Left lung (tissue), 14 donors: ENCODE measurements at places on chromosomes 3 and 15. TPM values are rescaled to one million over a fixed set of nuclear protein-coding genes. Genes with fewer than 3 reads are reported as not detected.

Gene FSIP1
- total RNA-seq: 0.81 TPM

Gene GOLGA8J
- total RNA-seq: 0.26 TPM

DNA sequence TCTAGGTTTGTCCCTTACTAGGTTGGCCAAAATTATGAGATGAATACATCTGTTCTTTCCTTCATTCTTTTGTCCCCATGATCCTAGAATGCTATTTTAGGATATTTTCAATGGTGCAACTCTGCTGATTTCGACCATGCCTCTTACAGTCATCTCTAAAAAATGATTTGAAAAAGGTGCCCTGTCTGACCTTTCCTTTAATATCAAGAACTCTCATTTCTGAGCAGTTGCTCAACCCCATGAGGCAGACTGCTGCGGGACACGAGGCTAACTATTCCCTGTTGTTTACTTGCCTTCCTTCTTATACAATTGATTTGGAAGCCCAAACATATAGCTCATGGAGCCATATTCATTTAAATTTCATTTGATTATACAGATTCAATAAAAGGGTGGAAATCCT, 14.6 kb downstream of the PLSCR2 start:
- DNase-seq: no peak

Gene DNAH12
- 0.61 TPM for total RNA-seq

DNA sequence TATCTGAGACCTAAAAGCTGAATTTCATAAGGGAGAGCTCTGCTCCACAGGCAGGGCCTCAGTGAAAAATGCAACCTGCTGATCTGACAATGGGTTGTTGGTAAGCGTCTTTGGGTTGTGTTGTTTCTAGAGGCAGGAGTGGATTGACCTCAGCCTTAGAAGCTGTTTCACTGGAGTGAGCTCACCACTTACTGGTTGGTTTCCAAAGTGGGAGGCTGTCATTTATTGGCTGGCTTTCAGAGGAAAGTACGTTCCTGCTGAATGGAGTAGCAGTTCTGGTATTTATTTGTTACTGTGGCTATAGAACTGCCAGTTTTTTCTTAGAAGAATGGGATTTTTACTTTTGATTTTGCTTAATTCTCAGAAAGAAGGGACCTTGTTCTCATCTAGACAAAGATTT, 29.3 kb upstream of the COL6A5 start:
- no peak for DNase-seq

DNA sequence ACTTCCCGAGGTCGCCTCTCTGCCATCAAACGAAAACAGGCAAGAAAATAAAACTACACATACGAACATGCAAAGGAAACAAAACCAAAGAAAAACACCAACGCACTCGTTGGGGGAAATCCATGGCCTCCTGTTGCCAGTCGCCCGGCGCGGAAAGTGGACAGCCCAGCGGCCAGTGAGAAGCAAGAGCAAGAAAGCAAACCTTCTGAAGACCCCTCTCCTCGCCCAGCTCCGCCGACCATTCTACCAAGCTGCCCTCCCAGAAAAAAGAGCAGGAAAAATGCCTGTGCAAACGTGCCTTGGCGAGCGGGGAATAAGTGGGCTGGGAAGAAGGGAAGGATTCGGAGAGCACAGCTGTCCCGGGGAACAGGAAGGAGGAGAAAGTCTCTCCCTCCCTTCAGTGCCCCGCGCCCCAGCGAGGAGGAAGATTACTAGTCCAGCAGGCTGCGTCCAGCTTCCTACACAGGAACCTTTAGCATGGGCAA, 802 bp upstream of the NECTIN3 start:
- no peak for DNase-seq

Gene LDHAL6B
- not detected for total RNA-seq

GRCh38 chr3:178602856-178603255, 66.6 kb downstream of the KCNMB2 start:
- DNase-seq: no peak

- no peak for DNase-seq
Measured at GRCh38 chr3:23540600-23540999, 265.2 kb upstream of the UBE2E1 start.

DNA sequence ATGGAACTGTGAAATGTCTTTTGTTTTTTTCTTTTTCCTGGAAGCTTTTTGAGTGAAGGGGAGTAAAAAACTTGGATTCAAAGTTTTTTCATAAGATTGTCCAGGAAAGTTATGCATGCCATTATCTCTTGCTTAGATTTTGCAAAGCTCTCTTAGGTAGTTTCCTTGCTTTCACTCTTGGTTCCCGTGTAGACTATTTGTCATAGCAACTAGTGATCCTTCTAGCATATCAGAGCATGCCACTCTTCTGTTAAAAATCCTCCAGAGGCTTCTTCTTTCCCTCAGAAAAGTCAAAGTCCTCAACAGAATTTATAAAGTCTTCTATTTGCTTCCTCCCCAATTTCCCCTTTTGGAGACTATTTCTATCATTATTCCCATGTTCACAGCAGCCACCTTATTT, 21.1 kb downstream of the GTF2E1 start:
- no peak for DNase-seq

DNA sequence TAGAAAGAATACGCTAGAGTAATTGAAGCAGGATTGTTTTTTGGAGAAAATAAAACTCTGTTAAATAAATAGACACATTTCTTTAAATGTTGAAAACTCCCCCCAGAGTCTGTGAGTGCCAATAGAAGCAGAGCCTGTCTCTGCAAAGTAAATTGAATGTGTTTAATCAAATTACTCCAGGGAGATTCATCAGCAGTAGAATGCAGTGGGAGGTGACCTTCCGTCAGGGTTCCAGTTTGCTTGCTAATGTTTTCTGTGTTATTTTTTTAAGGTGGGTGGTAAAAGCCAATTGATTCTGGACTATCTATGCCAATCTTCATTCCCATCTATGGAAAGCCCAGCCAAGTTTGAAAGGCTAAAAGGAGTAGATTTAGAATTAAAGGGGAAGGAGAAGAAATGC, 612.4 kb upstream of the GRM7 start:
- no peak for DNase-seq

DNA sequence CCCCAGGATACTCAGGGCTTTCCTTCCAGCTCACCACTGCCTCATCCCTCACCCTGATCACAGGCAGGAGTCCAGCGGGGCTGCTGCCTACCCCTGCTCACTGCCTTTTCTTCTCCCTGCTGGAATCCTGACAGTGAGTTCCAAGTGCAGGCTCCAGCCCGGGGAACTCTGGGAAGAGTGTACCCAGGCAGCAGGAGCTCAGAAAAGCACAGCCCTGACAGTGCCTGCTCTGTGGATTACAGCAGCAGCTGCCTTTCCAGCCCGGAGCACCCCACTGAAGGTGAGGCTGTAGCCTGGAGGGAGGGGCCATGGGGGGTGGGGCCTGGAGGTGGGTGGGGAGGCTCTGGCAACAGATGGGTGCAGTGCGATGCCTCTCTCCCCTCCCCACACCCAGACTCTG, 6.1 kb upstream of the JMJD7 start:
- DNase-seq: peak; percentile 36

DNA sequence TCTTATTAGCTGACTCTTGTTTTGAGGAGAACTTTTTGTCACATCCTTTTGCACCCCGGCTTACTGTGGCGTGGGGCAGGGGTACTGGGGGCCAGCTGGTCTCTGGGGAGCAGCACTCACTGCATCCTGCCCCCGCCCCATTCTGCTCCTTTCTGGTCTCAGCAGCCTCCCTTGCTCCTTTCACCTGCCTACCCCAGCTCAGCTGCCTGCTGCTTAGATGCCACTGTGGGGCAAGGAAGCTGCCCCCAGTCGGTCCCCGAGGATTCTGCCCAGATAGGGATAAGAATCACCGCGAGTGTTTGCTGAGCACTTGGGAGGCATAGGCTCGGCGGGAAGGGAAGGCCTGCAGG, 32.0 kb downstream of the APBA2 start:
- no peak for DNase-seq

DNA sequence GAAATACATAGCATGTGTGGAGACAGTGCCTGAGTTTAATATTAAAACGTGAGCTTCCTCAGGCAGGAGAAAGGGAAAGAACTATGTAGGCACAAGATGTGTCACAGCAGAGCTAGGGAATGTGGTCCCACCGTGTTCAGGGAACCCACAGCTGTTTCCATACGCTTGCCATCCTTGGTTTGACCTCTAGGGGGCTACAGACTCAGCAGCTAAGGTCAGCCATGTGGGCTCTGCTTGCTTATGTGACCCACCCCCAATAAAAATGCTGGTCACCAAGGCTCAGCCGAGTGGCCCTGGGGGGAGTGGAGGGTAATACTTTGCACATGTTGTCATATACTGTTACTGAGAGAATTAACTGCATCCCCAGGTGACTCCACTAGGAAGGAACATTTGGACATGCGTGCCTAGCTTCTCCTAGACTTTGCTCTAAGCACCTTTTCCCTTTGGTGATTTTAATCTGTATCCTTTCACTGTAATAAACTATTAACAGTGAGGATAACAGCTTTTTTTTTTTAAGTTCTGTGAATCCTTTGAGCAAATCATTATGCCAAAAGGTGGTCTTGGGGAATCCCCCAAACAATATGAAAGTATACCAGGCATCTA, 3.3 kb downstream of the TUBGCP5 start:
- DNase-seq: no peak

Gene DAG1
- total RNA-seq: 87.9 TPM

Gene PIK3R4
- 24.8 TPM for total RNA-seq
